Endothelial cell (in vitro differentiated cells): ENCODE measurements at places on chromosomes 1 and 21.

DNA sequence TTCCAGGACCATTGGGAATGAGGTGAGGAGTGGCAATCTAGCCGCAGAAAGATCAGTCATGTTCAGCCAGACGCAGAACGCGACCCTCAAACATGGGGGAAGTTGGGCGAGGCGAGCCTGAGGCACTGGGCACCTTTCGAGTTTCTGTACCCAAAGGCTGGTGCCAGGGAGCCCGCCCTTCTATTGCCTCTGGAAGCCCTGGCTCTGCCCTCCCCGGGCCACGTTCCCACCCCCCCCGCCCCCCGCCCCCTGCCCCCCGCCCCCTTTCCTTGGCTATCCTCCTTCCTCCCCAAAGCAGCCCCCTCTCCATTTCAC is 2.2 kb upstream of the ZBTB7B start:
- peak; percentile 31 for DNase-seq

DNA sequence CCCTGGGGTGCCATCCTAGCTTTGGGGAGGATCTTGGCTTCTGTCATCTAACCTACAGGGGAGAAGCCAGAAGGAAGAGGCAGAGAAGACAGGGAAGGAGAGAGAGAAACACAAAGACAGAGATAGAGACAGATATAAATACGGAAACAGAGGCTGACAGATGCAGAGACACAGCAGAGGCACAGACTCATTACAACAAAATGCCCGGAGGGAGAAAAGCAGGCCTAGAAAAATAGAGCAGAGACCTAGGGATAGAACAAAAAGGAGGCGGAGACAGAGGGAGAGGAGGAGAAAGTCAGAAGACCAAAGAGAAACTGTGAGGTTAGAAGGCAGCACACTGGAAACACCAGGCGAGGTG is 1.9 kb downstream of the PEAR1 start:
- no peak for DNase-seq

DNA sequence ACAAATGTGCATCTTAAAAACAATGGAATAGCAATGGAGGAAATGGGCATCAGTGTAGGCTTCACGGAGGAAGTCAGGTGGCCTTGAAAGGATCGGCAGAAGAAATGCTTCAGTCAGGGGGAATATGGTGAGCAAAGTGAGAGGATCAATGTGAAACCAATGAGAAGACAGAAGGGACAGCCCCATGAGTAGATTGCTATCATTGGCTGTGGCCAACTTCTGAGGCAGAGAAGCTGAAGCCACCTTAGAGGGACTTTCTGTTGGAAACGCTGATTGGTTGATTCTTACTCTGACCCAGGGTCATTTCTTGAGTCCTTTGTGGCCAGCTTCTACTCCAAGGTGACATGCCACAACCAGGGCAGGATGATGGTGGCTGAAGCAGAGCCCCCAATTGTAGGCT is 130.7 kb upstream of the ZNF648 start:
- DNase-seq = no peak

DNA sequence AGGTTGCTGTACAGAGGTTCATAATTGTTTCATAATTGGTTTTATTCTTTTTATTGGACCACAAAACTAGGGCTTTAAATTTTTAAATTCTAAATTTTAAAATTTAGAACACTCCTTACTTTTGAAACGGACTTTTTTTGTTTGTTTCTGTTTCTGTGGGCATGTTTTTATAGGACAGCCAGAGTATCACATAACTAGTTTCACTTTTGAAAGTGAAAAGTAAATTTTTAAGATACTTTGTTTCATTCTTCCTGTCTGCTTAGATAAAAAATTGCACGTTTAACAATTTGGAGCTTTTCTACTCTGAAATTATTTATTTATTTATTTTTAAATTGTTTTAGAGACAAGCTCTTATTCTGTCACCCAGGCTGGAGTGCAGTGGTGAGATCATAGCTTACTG is 29.7 kb downstream of the MDM4 start:
- DNase-seq = no peak

- DNase-seq = peak; percentile 84
Measured at GRCh38 chr1:229430761-229431283, 3.1 kb downstream of the ACTA1 start.

DNA sequence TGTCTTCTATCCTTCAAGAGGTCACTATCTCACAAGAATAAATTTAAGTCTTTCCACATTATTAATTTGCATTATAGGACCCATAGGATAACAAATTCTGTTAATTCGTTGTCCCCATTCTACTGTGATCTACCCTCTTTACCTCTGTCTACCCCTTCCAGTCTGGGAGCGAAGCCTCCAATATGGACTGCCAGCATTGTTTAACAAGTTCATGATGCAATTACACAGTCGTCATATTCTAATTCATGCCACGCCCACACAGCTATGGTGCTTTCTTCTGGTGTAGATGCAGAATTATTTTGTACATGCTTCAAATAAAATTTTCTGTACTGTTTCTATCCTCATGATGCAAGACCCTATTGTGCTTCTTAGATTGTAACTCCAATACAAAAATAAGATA is 178.3 kb upstream of the PALMD start:
- no peak for DNase-seq

GRCh38 chr1:173421789-173422188 is 55.3 kb upstream of the PRDX6 start:
- no peak for DNase-seq

DNA sequence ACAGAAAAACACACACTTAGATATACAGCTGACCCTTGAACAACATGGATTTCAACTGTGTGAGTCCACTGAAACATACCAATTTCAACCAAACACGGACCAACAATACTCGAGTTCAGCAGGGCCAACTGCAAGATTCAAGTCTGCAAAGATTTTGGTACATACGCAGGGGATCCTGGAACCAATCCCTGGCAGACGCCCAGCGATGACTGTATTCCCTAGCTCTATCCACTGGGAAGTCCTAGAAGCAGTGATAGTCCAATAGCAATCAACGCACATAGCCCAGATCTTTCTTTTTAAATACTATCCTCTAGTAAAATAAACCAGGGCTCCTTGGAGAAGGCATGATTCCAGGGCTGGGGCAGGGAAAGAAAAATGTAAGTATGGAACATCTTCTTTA is 9.0 kb downstream of the DDX59 start:
- DNase-seq = no peak

- no peak for DNase-seq
Measured at GRCh38 chr1:56968878-56969495, 3.2 kb upstream of the C8B start.

DNA sequence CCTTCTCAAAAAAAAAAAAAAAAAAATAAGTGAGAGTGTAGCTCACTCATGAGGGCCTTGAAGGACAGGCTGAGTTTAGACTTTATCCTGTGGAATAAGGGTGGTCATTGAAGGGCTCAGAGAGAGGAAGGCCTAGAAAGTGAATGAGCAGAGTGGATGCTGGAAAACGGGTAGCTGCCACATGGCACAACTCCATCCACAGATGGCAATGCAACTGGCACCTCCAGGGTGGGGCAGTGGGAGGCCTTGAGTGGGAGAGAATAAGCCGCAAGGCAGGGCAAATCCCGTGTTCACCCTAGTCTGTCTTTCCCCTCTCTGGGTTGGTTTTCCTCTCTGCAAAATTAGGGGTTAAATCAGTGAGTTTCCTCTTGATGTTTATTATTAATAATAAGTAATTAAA is 3.1 kb downstream of the TNNI1 start:
- no peak for DNase-seq

- no peak for DNase-seq
Measured at GRCh38 chr1:59901770-59902388, 24.7 kb downstream of the CYP2J2 start.

GRCh38 chr1:211828584-211829342 is 1.8 kb downstream of the LPGAT1 start:
- DNase-seq = no peak

- DNase-seq = no peak
Measured at GRCh38 chr1:6009120-6010040, 17.2 kb upstream of the NPHP4 start.

DNA sequence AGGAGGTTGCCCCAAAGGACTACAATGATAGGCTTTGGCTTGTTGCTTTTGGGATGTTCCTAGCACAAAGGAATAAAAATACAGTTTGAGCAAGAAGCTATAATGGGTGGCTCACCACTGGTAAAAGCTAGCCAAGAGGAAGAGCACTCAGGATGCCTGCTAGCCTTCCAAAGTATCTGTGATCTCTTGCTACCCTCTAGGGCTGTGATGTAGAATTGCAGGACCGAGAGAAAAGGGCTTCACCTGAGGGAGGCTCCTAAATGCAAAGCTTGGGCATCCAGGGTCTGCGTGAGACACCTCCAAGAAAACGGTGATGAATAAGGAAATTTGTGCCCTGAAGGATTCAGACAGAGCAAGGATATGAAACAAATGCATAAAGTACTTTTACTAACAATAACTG is 17.7 kb downstream of the IVL start:
- no peak for DNase-seq

- DNase-seq = no peak
Measured at GRCh38 chr1:41242342-41243078, 404 bp upstream of the SCMH1 start.

- DNase-seq = peak; percentile 37
Measured at GRCh38 chr1:111516005-111516535, 12.6 kb upstream of the ADORA3 start.

DNA sequence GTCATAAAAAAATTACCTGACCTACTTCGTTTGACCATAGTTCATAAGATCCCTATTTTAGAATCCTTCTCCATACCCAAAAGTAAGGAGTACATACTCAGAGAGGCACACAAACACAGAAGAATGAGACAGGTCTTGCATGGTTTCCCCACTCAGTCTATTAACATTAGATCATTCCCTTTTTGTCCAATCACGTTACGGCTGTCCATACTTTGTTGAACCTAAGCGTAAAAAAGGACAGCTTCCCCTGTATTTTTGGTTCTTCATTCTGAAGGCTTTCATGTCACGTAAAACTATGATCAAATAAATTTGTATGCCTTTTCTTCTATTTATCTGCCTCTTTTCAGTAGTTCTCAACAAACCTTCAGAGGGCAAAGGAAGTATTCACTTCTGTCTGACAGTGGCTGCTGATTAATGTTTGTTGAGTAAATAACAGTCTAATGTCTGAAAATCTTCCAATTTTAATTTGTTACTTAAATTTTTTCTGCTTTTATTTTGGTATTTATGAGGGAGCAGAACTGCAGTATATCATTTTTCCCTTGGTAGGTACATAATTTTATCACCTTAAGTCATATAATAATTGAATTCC is 16.4 kb downstream of the PKN2 start:
- DNase-seq = no peak

- no peak for DNase-seq
Measured at GRCh38 chr1:1039145-1039910, 19.4 kb downstream of the AGRN start.

DNA sequence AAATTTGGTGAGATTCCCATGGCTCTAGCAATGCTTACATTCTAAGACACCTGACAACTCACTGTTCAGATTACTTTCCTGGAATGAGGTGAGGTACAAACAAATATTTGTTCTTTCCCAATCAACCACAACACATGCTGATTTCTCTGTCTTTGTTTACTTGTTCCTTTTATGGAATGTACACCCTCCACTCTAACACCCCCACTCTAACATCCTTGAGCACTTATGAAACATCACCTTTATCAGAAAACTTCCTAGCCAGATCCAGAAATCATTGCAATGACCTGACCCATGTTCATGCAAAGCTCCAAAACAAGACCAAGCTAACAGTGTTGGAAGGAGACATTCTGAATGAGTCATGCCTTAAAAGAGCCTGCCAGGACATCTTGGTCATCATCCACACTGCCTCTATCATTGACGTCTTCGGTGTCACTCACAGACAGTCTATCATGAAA is 35.5 kb downstream of the HSD3B1 start:
- no peak for DNase-seq

- peak; percentile 20 for DNase-seq
Measured at GRCh38 chr1:40141878-40142535, 19.2 kb upstream of the RLF start.

DNA sequence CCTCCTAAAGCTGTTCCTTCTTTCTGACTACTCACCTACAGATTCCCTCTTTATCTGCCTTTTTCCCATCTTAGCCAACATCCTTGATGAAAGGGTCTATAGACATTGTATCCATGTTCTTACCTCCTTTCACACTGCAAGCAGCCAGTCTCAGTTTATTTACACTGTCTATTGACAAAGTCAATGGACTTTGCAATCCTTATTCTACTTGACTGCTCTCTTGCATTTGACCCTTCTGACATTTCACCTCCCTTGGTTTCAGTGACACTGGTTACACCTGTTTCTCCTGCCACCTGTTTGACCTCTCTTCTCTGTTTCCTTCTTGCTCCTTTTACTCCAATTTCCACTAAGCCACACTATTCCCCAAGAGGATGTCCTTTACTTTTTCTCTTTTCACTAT is 224.0 kb upstream of the SNX7 start:
- DNase-seq = no peak

DNA sequence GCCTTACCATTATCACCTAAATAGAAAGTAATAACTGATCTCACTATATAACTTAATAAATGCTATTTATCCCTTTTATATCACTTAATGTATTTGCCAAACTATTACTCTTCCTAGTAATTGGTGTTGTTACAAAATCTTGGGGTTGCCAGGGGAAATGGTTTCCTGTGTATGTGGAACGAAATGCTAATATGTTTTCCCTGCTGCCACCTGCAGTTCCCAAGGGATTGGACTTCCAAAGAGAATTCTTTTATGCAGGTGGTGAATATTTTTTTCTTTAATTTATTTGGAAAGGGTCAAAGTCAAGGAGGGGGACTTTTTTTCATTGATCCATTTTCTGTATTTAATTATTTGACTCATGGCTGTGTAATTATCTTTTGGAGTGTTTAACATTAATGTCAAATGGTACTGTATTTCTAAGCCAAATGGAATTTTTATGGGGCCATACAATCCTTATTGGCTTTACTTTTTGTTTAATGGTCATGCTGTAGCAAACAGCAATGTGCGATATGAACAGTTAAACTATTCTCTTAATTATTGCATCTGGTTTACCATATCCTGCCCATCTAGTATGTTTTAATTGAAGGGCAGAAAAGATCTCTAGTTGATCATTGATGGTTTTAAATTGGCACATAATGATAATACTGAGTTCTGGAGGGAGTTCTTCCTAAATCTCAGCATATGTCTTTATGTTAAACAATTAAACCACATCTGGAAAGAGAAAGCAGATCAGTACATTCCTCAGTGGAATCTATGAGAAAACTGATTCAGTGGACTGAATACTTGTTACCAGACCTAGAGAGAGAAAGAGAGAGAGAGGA is 486.3 kb downstream of the TTLL7 start:
- DNase-seq = no peak
